ENCODE measurements at places on chromosomes 6 and 20.

- no peak for DNase-seq
Observed at GRCh38 chr20:49230561-49231133, 11.4 kb downstream of the DDX27 start.

GRCh38 chr6:108951351-108951953 lies 103.2 kb downstream of the ARMC2 start:
- no peak for DNase-seq

GRCh38 chr6:153673750-153674149 lies 365.3 kb upstream of the OPRM1 start:
- DNase-seq: no peak

DNA sequence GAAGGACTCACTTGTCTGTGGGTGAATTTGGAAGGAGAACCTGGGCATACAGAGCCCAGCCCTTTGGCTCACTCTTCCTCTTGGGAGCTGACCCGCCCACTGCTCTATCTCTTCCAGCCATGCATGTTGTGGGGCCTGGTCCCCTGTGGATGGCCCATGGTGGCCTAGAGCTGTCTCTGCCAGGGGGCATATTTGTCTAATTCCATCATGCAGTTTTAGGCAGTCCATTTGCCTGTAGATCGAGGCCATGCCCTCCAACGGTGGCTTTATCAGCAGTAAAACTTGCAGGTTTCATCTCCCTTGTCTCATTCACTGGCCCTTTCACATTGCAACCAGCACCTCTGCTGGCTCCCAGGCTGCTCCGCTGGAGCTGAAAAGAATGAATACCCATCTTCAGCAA lies 12.9 kb upstream of the EZR start:
- DNase-seq: no peak

DNA sequence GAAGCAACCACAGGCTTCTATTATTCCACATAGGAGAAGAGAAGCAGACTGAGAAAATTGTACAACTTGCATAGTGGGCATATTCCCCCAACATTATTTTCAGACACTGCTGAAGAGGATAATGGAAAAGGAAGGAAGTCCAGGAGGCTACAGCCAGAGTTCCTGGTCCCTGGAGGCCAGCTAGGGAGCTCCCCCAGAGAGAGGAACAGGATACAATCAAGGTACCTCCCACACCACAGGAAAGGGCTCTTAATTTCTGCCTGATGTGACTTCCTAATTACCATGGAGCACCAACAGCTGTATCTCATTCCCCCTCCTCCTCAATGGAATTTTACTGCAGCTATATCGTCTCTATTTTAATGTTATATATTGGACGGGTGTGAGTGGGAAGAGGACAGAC lies 594.3 kb upstream of the NRSN1 start:
- no peak for DNase-seq

DNA sequence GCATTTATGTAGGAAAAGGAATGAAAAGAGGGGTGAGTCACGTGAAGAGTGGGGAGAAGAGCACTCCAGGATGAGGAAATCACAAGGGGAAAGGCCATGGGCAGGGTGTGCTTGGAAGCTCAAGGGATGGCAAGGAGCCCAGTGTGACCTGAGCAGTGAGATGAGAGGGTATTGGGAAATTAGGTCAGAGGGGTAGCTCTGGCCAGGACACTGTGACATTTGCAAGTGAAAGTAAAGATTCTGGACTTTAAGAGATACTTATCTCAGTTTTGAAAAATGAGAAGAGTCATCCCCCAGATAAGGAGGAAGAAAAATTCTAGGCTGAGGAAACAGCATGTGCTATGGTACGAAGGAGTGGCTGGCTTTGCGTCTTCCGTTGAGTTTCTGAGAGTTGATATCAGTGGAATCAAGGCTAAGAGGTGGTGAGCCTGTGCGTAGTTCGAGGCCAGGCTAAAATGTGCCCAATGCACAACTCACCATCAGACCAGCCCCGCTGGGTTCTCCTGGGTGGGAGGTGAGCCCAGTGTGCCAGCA lies 79.9 kb downstream of the GCLC start:
- peak; percentile 37 for DNase-seq

DNA sequence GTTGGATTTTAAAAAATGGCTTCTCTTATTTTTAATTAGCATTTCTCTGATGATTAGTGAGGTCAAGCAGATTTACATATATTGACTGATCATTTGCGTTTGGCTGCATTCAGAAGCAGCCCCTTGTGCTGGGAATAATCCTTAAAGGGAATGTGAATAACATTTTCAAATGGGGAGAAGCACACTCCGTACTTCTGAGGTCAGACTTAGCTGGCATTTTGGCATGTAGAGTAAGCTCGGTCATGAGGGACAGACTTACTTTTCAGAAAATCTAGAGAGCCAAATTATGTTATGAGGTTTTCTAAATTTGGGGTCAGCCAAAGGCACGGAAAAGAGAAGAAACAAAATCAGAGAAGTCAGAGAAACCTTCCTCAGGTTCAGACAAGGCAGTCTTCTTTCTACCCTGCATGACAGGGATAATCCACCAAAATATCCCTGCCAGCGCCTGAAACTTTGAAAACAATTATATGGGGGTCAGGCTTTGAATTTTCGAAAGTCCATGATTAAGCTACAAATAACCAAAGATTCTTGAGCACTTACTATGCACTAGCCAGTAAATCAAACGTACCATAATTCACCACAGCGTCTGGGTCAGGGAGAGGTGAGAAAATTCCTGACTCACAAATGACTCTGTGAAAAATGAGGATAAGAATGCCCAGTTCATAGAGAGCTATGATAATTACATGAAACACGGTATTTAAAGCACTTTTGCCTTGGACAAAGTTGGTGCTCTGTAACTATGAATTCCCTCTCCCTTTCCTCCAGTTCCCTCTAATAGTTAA lies 44.9 kb downstream of the ADAT2 start:
- DNase-seq: peak; percentile 52

DNA sequence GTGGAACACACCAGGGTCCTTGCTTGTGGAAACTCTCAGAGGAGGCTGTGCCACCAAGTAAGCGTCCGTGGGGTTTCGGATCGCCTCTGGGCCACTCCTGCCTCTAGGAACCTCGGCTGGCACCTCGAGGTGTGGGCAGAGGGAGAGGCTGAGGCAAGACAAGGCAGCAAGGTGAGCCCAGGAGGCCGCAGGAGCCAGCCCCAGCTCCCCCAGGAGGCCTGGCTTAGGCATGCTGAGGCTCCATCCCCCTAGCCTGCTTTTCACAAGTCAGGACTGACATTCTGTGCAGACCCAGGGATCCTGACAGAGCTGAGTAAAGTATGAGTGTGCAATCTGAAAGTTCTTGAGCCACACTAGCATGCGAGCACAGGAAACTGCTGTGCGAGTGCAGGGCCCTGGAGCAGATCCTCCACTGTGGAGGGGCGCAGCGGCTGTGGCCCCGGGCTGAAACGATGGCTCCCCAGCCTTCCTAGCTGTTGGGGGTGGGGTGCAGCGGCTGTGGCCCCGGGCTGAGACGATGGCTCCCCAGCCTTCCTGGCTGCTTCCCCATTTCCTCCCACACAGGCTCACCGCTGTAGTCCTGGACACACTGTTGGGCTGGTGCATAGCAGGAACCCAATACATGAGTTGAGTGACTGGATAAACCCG lies 75.2 kb upstream of the CD93 start:
- DNase-seq: no peak

GRCh38 chr6:162156146-162156545 lies 571.4 kb downstream of the PRKN start:
- DNase-seq: no peak

- DNase-seq: no peak
Observed at GRCh38 chr20:12927489-12927888, 81.3 kb upstream of the SPTLC3 start.

GRCh38 chr20:61974357-61974665 lies 91.4 kb downstream of the TAF4 start:
- DNase-seq: no peak
